Liver (tissue), 10 donors: ENCODE measurements at places on chromosomes 7 and 10.

DNA sequence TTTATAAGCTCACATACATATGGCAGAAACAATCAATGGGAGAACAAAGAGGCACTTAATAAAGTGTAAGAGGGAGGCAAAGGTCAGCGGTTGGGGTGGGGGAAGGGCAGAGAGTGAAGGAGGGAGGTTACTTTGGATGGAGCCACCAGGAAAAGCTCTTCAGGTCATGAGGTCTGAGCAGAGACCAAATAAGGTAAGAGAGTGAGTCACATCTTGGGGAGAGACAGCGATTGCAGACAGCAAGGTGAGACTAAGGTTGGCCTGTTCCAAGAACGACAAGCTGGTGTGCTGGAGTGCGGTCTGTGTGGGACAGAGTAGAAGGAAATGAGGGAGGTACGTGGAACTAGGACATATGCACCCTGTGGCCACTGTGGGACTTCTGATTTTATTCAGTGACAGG lies 74.3 kb upstream of the TOMM7 start:
- DNase-seq = no peak

DNA sequence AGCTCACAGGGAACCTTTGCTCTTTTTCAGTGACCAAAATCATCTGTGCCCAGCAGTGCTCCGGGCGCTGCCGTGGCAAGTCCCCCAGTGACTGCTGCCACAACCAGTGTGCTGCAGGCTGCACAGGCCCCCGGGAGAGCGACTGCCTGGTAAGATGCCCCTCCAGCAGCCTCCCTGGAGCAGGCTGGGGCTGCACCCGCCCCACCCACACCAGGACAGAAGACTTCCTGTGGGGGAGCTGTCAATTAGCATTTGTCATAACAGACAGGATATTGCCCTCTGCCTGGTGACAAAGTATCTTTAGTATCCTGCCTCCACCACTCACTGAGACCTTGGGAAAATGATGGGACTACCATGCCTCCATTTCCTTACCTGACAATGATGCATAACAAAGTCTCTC lies 133.7 kb downstream of the EGFR start:
- no peak for DNase-seq

DNA sequence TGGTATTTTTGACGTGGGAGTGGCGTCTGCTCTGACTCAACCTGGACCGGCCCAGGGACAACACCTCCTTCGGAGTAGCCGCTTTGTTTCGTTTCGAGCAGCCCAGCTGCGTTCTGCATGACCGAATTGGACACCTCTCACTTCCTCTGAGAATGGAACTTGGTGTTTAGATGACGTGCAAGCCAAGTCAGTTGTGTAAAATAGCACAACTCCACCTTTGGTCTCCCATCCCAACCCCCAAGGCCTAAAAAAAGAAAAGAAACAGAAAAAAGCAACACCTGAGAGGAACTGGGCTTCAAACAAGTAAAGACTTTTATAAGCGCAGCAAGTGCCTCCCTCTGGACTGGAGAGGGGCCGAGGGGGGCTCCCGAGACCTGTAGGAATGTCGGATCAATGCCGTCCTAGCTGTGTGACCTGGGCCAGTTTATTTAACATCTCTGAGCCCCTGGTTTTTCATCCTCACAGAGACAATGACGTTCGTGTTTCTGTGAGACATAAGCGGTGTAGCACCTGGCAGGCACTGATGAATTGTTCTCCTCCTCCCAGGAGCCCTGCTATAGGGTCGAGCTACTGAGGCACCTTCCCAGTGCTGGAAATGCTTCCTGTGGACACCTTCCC lies 52.0 kb upstream of the SMNDC1 start:
- DNase-seq = no peak

- DNase-seq = no peak
Observed at GRCh38 chr10:775245-776075, 86.0 kb upstream of the DIP2C start.

DNA sequence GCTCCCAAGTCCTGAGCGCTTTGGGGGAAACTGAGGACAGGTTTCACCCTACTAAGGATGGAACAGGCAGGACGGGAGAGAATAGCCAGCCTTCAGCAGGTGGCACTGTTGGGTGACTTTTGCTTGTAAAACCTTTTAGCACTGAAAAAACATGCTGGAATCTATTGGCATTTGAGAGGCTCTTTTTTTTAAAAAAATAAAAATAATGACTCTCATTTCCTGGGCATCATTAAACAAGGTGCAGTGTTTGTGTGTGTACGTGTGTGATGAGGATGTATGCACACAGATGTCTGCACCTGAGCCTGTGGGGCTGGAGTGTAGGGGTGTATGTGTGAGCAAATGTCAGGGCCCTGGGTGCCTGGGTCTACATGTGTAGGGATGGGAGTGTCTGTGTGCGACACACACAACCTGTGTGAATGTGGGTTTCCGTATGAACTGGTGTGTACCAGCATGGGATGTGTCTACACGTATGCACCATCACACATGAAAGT lies 177.9 kb downstream of the RPS24 start:
- no peak for DNase-seq

GRCh38 chr7:84578825-84579224 lies 384.2 kb upstream of the SEMA3A start:
- no peak for DNase-seq

GRCh38 chr10:35501923-35502322 lies 103.2 kb upstream of the GJD4 start:
- DNase-seq = no peak

GRCh38 chr10:88642963-88643362 lies 21.3 kb upstream of the LIPF start:
- DNase-seq = no peak

DNA sequence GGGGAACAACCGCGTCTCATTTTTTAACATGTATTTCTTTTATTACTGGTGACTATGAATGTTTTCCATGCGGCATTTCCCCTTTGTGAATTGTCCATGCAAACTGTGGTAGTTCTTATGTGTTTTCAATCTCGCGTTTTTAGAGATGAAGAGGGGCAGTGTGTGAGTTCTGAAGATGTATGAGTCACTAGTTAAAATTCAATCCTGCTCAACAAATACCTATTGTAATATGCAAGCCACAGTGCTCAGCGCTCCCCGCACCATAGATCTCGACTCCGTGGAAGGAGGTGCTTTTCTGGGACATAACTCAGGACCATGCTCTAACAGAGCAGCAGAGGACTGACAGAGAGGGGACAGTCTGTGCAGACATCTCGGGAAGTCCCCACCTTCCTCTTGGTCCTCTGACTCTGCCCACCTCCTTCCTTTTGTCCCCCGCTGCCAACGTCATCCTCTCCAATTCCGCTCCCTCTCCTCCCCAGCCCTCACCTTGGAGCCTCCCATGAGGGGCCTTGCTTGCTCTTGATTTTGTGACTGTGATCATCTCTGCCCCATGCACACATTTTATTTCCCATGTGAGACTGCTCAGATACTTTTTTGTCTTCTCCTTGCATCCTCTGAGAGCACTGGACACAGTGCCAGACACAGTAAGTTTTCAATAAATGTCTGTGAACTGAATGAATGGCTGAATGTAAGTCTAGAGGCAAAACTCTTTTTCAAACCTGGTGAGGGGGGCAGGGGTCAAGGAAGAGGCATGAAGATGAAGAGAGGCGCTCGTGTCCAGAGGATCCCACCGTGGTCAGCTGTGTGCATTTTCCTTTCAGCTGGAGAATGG lies 42.7 kb upstream of the PLEKHA1 start:
- DNase-seq = no peak

DNA sequence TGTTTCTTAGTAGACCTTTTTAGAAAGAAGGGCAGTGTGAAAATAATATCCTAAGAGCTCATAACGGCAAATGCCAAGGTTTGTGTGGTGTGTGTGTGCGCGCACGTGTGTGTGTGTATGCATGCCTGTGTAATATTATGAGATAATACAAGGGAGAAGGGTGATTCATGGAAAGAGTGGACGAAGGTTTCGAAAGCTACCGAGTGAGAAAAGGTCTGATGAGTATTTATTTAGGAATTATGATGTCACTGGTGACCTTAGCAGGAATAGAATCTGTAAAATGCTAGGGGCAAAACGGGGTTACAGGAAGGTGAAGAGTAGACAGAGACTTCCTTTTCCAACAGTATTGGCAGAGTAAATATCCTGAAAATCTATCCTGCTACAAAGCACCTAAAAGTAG lies 107.3 kb downstream of the AHR start:
- no peak for DNase-seq

DNA sequence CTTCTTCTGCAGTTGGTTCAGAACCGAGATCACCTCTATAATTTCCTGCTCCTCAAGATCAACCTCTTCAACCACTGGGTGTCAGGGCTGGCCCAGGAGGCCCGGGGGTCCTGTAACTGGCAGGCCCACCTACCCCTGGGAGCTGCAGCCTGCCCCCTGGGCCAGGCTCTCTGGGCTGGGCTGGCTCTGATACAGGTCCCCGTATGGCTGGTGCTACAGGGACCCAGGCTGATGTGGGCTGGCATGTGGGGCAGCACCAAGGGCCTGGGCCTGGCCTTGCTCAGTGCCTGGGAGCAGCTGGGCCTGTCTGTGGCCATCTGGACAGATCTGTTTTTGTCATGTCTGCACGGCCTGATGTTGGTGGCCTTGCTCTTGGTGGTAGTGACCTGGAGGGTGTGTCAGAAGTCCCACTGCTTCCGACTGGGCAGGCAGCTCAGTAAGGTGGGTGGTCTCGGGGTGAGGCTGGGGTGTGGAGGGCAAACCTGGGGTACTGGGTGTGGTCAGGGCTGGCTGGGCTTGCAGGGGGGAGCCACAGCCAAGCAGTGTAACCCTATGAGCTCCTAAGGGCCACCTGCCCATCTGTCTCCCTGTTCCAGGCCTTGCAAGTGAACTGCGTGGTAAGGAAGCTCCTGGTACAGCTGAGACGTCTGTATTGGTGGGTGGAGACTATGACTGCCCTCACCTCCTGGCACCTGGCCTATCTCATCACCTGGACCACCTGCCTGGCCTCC lies 4.2 kb downstream of the TMEM270 start:
- DNase-seq = no peak

GRCh38 chr10:21495002-21495751 lies 30.3 kb downstream of the SKIDA1 start:
- DNase-seq = no peak

DNA sequence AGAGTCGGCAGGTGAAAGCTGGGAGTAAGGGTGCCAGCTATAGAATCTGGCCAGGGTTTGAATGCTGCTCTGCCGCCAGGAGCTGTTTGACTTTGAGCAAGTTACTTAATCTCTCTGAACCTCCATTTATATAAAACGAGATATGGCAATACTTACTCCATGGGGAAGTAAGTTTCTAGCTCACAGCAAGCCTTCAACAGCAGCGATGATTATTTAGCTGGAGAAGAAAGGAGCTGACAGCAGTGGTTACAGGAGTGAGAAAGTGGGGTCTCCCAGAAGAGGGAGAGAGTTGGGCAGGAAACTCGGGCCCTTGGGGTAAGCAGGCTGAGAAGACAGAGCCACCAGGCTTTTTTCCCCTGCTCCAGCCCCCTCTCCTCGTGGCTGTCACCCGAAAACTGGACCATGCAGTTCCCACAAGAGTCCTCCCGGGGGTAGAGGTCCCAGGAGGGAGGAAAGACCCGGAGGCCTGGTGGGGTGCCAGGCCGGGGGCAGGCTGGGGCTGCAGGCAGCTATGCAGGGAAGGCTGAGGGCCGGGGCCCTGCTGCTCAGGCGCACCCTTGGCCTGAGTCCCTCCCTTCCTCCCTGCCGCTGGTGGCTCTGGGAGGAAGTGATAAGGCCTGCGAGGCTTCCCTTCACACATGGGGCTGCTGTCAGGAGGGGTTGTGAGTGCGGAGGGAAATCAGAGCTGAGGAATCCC lies 3.5 kb downstream of the NOS3 start:
- DNase-seq = no peak

DNA sequence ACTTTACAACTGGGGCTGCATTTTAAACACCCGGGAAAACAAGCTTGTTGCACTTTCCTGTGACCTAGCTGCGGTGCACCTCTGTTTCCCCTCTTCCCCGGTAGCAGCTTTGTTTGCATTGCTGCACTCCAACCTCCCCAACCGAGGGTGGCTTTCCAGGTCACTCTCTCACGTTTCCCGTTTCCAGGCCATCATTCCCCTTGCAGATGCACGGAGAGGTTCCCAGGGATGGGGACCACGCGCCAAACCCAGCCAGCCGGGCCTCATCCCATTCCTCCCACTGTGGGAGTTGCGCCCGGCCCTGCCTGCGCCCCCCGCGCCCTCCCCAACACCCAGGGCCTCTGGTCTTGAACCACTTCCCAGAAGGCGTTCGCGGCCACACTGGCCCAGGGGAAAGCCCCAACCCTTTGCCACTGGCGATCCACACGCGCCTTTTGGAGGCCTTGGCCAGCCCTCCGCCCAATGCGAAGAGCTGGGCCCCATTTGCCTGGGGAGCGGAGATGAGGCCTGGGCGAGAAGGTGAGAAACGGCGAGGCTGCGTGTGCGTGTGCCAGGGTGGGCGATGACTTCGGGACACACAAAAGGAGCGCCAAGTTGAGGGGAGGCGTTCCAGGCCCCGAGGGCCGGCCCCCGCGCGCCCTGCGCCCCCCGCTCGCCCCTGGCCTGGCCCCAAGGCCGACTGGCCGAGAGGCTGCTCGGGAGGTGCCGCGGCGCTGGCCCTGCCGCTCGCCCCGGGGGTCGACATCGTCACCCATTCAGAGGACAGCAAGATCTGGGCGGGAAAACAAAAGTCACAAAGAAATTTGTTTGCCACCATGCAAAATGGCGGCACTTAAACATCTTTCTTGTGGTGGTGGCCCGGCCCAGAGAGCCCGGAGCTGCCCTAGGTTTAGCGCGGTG lies 15.9 kb downstream of the SKIDA1 start:
- no peak for DNase-seq

GRCh38 chr10:86662186-86663045 lies 5.9 kb upstream of the LDB3 start:
- DNase-seq = no peak

DNA sequence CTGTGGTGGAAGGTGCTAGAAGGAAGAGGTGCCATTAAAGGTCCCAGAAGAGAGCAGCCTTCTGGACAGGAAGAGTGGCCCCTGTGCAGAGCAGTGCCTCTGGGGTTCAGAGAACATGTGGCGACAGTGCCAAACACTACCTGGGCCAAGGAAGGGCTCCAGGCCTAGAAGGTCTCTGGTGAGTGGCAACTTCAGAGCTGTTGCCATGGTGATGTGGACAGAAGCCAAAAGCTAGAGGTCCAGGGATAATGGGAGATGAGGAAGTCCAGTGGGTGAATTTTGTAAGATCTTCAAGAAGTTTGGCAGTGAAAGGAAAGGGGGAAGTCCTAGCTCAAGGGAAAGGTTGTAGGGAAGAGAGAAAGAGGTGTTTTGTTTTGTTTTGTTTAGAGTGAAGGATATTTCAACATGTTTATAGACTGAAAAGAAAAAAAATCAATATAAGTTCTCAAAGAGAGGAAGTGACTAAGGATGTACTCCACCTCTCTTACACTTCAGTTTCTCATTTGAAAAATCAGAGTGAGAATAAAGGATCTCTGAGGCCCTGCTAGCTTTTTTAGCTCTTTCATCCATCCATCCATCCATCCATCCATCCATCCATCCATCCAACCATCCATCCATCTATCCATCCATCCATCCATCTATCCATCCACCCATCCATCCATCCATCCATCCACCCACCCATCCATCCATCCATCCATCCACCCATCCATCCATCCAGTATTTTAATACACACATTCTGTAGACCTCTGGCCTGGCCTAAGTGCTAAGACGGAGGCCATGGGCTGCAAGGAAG lies 77.1 kb upstream of the DUSP5 start:
- DNase-seq = no peak
